ENCODE measurements at places on chromosomes 16 and 17.

GRCh38 chr16:79537584-79537983 lies 63.0 kb downstream of the MAF start:
- DNase-seq = no peak

DNA sequence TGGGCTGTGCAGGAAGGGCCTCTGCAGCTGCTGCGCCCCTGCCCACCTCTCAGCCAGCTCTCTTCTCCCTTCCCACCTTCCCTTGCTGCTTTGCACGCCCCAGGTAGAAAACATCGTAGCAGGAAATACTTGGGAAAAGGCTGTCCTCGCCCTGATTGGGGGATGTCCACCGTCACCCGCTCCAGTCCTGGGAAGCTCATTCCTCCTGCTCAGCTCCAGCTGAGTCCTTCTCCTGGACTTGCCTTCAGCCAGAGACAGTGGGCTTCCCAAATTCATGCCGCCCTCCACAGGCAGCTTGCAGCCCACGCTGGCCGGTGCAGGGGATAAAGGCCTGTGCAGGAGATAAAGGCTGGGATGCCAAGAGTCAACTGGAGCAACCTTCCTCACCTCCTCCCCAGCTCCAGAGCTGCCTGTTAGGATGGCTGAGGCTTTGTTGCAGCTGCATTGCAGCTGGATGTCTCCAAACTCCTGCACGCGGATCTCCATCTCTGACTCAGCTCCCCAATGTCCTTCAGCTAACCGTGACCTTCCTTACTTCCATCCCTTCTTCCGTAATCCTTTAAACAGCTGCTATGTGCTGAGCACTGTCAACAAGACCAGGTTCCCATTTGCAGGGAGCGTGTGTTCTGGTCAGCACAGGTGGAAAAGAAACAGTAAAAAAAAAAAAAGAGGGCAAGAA lies 402.0 kb upstream of the TNRC6C start:
- DNase-seq = no peak

- no peak for DNase-seq
Observed at GRCh38 chr17:78719630-78720298, 62.3 kb downstream of the CYTH1 start.

- no peak for DNase-seq
Observed at GRCh38 chr17:10183931-10184930, 14.2 kb downstream of the GAS7 start.

DNA sequence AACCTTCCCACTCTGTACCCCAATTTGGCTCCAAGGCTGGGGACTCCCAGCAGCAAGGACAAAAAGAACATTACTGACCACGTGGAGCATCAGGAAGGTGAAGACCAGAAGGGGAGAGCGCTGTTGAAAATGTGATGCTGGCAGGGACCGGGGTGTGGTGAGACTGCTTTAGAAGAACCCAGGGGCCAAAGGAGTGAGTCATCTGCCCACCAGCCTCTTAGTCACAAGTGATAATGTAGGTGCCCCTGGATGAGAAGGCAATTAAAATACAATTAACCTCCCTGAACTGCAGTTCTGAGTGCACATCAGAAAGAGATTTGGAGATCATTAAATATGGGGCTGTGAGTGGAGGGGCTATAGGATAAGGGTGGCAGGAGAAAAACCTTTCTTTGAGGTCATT lies 366.6 kb upstream of the CCL2 start:
- DNase-seq = no peak
